CD8-positive, alpha-beta T cell (primary cell): ENCODE measurements at places on chromosomes 7 and 10.

- DNase-seq, result no peak
These were observed 113.8 kb upstream of the ADCY1 start for GRCh38 chr7:45460379-45460778.

- no peak for DNase-seq
These were observed 67.9 kb upstream of the ANTXRL start for GRCh38 chr10:46218921-46219320.

DNA sequence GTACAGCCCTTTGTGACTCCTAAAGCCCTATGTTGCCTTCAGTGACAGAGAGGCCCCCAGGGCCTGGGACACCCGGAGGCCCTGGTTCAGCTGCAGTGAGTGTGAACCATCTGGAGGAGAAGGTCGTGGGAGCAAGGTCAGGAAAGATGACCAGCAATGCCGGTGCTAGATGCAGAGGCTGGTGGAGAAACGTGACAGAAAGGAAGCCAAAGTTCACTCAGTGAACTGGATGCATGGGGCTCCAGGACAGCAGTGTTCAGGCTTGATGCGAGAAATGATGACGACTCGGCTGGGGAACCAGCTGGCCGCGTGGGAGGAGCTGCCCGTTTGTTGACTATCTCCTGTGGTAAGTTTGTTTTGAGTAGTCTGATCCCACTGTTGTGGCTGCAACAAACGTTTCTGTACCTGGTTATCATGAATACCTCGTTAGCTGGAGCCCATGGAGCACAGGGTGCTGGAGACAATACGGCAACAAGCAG is 54.1 kb upstream of the MKRN1 start:
- DNase-seq, result no peak

DNA sequence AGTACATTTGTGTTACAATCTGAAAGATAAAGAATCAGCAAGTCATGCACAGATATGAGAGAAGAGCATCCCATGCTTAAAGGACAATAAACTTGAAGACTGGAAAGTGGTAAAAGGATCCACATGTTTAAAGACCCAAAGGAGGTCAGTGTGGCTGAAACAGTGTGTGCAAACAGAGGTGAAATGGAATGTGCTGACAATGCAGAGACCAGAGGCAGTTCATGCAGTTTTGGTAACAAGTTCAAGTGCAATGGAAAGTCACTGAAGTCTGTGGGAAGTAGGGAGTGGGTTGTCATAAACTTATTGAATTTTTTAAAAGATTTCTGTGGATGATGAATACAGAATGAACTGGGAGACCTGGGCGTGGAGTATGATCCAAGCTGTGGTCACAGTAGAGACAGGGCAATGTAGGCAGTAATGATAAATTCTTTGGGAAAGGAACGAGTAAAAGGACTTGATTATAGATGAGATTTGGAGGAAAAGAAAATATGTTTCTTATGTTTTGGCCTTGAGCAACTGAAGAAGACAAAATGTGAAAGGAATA is 408.0 kb downstream of the HGF start:
- DNase-seq, result no peak

DNA sequence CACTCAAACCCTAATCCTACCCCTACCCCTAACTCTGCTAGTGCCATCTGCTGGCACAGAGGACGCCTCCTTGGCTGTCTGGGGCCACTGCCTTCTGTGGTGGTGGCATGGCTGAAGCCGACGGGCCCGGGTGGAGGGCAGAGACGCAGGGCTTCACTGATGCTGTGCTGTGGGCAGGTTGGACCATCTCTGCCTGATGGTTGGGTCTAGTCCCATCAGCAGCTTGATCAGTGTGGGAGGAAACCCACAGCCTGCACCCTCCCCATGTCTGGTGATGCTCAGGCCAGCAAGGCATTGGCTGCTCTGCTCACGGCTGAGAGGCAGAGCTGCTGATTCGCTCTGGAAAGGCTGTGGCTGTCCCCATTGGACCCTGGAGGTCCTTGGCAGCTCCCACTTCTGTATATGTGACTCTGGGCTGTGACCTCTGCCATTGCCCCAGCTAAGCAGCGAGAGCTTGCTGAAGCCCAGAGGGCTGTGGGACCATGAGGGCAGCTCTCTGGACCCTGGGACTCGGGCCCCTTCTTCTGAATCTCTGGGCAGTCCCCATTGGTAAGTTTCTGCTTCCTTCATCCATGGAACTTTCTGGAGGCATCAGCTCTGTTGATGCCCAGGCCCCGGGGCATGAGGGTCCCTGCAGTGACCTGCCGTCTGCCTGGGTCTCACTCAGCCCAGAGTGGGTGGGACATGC is at the start of gene SCART1:
Gene SCART1 (plus strand): TSS at position 430 of the 688 bp plus-strand sequence. CDS start 53 bp downstream, at position 483.
- no peak for DNase-seq

- DNase-seq, result no peak
These were observed 3.4 kb upstream of the LFNG start for GRCh38 chr7:2516194-2516555.

DNA sequence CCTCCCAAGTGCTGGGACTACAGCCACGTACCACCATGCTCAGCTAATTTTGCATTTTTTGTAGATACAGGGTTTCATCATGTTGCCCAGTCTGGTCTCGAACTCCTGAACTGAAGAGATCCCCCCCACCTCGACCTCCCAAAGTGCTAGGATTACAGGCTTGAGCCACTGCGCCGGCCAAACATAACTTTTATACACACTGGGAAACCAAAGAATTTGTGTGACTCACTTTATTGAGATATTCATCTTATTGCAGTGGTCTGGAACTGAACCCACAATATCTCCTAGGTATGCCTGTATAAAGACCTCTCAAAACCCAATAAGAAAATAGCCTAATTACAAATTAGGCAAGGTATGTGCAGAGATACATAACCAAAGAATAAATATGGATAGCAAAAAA is 182.6 kb upstream of the FEZF1 start:
- no peak for DNase-seq

DNA sequence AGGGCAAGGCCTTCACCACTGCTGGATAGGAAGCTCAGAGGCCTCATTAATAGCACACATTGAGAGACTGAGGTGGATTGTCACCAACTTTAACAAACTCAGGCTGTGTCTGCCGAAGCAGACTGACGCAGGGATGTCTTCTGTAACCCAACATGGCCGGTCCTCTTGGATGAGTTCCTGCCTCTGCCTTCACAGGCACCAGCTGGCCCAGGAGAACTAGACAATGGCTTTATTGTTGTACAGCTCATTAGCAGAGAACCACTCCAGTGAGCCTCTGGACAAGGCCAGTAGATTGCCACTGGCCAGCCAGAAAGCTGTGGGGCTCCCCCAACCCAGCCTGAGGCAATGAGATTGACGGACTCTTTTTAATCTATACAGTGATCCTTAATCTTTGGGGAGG is 9.4 kb downstream of the NODAL start:
- DNase-seq, result no peak

DNA sequence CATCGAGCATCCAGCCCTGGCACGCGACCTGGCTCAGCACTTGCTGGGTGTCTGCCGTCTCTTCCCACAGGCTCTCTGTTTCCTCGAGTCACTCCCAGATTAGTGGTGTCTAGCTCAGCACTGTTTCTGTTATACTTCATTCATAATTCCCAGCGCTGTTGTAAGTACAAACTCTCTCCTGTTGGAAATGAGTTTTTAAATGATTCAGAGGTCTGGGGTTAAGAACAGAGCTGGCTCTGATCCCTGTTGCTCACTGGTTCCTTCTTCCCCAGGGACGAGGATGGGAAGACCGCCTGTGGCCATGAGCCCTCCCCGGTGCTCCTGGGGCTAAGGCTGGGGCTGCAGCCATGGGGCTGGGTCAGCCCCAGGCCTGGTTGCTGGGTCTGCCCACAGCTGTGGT is 17.3 kb upstream of the C10orf95 start:
- no peak for DNase-seq

DNA sequence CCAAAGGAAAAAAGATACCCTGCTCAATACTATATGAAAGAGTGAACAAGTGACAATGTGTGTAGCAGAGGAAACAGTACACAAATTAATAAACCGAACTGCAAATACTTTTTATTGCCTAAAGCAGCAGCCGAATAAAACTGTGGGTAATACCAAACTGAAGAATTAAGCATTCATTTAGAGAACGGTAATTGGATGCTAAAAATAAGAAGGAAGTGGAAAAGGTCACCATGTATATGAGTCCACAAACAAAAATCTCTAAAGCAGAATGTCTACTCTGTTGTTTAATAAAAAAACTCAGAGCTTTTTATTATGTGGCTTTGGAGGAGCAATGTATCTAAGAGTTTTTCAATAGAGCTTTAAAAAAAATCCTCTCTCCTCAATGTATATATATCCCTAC is 87.9 kb downstream of the ETV1 start:
- DNase-seq, result no peak

GRCh38 chr7:70040970-70041766 is 442.9 kb downstream of the AUTS2 start:
- DNase-seq, result peak; percentile 5

DNA sequence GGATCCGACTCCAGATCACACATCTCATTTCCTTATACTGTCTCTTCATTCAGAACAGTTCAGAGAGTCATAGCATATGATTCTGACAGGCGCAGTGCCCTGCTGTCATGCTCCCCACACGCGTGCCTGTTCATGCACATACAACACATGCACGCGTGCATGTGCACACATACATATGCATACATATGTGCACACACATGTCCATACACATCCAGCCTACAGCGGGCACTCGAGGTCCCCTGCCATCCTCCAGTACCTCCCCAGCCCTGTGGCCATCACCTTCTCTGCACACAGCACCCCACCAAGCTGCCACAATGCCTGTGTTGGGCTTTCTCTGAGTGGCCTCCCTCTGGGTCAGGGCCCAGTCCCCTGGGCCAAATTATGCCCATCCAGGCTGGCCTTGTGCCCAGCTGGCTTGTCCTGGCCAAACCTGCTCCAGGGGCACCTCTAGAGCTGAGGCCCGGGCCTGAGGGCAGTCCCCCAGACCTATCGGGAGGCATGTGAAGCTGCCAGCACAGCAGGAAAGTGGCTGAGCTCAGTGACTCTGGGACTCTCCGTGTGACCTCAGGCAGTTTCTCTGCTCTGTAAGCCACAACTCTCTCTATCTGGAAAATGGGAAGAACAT is 49.4 kb upstream of the RET start:
- no peak for DNase-seq

DNA sequence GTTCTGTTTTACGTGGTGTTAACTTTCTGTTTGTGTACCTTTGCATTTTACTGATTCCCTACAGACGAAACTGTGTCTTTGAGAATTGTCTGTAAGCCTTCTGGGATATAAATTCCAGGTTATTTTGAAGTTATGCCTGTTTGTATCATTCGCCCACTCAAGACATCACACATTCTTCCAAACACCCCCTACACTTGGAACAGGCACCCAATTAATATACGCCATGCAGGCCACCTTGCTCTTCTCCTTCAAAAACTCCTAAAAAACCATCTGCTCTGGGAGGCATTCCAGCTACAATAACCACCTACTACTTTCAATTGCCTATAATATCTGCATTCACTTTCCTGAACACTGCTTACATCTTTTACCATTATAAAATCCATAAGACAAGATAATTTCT is 453.3 kb downstream of the DGKB start:
- no peak for DNase-seq

DNA sequence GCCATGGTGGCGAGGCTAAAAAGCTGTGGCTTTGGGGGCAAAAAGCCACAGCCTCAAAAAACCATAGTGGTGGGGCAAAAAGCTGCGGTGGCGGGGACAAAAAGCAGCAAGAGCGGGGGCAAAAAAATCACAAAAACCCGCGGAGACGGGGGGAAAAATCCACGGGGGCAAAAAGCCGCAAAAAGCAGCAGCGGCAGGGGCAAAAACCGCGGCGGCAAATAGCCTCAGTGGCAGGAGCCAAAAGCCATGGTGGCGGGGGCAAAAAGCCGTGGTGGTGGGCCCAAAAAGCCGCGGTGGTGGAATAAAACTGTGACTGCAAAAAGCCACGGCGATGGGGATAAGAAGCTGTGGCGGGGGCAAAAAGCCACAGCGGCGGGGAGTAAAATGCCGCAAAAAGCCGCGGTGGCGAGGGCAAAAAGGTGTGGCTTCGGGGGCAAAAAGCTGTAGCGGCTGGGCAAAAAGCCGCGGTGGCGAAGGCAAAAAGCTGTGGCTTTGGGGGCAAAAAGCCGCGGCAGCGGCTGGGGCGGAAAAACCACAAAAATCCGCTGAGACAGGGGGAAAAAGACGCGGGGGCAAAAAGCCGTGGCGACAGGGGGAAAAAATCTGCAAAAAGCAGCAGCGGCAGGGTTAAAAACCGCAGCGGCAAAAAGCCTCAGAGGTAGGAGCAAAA is 526.6 kb downstream of the ZNF33B start:
- no peak for DNase-seq

DNA sequence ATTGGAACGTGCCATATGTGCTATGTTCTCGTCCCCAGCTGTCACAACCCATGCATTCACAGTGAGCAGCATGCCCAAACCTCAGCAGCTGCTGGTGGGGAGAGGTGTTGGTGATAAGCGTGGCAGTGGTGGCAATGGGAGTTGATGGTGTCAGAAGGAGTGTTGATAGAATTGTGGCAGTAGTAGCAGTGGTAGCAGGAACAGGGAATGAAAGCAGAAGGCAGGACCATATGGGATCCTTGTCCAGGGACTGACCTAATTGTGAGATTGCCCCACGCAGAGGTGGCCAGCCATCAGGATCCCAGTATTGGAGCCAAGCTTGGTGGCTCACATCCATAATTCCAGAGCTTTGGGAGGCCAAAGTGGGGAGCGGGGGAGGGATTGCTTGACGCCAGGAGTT is 276.3 kb downstream of the GALNT17 start:
- DNase-seq, result no peak

DNA sequence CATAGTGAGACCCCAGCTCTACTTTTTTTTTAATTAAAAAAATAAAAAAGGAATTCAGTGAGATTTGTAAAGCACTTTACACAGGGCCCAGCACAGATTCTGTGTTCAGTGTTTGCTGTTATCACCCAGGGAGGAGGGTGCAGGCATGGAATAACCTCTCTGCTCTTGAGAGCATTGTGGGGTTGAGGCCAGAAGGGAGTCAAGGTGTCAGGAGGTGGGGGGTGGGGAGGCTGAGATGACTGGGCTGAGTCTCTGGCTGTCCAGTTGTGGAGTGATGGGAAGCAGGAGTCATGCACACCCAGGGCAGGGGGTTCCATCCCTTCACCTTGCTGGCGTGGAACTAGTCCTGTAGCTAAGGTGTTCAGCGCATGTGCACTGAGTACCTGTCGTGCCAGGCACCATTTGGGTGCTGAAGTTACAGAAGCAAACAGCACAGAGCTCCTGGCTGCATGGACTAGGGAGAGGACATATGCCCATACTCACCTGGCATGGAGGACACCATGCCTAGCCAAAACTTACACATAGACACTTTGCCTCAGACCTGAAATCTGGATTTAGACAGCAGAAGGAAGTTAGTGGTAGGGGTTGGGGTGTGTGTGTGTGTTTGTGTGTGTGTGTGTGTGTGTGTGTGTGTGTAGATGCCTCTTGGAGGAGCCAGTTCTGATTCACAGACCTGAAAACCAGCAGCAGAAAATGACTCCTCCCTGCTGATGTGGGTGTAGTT is 69.2 kb upstream of the LRRC4 start:
- DNase-seq, result no peak

DNA sequence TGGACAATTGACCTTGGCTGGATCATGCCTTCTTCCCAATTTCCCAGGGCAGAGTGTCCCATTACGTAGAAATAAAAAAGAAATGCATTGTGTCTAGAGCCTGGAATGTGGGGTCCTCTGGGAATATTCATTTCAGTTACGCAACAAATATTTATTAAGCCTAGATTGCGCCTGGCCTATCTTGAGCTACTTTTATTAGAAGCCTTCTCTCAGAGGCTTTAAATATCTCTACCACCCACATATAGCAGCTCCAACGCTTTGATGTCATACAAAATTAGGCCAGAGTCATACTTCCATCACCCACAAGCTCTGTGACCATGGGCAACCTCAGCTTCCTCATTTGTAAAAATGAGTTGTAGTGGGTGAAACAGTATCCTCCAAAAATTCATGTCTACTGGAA is 24.9 kb upstream of the CARD11 start:
- DNase-seq, result no peak
